ENCODE measurements at places on chromosomes 6 and 20. TPM values are rescaled to one million over a fixed set of nuclear protein-coding genes. Genes with fewer than 3 reads are reported as not detected.

VSX1 gene
- total RNA-seq = 0.12 TPM

GRCh38 chr6:11460001-11460668 is 77.4 kb upstream of the TMEM170B start:
- H3K27ac ChIP-seq = peak overlapping the region; percentile 91
- no peaks in the 10 kb centered on the region for H3K27me3 ChIP-seq
- H3K4me3 ChIP-seq = peak overlapping the region; percentile 80
- H3K36me3 ChIP-seq = peaks cover 7% of the 10 kb centered on the region
- peaks cover 35% of the 10 kb centered on the region for H3K4me1 ChIP-seq
- peak; percentile 12 for DNase-seq

DNA sequence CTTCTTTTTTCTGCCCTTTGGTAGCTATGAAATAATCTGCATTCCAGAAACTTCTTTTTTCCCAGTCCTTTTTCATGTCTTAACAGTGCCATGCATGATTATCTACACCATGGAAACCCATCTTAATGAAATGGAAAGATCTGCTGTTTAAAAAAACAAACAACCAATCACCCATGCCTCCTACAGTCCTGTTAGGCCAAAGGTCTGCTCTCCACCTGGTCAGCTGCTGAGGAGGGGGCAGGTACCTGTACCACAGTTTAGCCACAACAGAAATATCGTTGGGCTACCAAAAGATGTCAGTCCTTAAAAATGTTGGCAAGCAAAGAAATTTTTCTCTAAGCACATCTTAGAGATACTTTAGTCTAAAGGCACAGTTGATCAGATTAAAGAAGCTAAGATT is 112.6 kb downstream of the SLC16A10 start:
- DNase-seq = no peak
- H3K4me1 ChIP-seq = peaks cover 9% of the 10 kb centered on the region
- H3K4me3 ChIP-seq = no peak overlapping the region
- H3K27ac ChIP-seq = no peak overlapping the region
- H3K36me3 ChIP-seq = no peaks in the 10 kb centered on the region

TUBB gene
- total RNA-seq = 724 TPM

SUMO4 gene
- total RNA-seq = 5.4 TPM

DNA sequence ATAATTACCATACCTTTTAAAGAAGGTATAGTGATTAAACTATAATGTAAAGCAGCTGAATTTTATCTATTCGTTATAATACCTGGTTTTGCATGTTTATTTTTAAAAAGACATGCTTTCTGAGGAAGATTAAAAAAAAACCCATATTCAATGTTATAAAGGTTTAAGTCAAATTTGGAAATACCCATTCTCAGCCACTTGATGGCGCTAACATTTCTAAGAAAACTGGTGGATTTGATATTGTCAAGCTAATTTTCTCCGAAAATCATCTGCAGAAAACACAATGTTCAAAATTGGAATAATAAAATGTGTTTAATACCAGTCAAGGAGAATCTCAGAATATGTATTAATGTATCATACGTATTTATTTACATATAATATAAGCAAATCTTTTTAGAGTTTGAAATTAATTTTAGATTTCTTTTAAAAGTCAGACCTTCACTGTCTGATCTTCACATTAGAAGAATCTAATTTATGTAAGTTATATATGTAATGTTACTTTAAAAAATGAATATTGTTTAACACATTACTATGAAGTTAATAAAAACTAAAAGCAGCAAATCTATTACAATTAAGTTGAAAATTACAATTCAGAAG is 35.0 kb downstream of the SHPRH start:
- H3K4me3 ChIP-seq = no peak overlapping the region
- H3K36me3 ChIP-seq = peaks cover 11% of the 10 kb centered on the region
- H3K27ac ChIP-seq = no peak overlapping the region
- DNase-seq = no peak

DNA sequence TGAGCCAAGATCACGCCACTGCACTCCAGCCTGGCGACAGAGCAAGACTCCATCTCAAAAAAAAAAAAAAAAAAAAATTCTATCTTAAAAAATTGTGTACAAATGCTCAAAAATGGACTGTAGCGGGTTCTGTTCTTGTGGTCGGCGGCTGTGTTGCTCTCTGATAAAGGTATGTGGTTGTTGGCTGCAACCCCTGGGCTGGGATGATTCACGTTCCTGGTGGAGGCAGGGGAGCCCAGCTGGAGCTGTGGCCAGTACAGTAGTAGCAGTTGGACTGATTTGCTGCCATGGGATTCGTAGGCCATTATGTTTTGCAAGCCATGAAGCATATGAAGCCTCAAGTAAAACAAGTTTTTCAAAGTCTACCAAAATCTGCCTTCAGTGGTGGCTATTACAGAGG is 22.3 kb downstream of the MDN1 start:
- H3K4me3 ChIP-seq = no peak overlapping the region
- H3K36me3 ChIP-seq = peaks cover 43% of the 10 kb centered on the region
- H3K27ac ChIP-seq = peak overlapping the region; percentile 72
- H3K4me1 ChIP-seq = peaks cover 35% of the 10 kb centered on the region

- peaks cover 6% of the 10 kb centered on the region for H3K4me1 ChIP-seq
- no peak overlapping the region for H3K4me3 ChIP-seq
- DNase-seq = no peak
These were observed 189.3 kb upstream of the ARG1 start for GRCh38 chr6:131383421-131384411.

GPR6 gene
- not detected for total RNA-seq

PPIL6 gene
- 0.56 TPM for total RNA-seq

BPIFB1 gene
- total RNA-seq = not detected

DNA sequence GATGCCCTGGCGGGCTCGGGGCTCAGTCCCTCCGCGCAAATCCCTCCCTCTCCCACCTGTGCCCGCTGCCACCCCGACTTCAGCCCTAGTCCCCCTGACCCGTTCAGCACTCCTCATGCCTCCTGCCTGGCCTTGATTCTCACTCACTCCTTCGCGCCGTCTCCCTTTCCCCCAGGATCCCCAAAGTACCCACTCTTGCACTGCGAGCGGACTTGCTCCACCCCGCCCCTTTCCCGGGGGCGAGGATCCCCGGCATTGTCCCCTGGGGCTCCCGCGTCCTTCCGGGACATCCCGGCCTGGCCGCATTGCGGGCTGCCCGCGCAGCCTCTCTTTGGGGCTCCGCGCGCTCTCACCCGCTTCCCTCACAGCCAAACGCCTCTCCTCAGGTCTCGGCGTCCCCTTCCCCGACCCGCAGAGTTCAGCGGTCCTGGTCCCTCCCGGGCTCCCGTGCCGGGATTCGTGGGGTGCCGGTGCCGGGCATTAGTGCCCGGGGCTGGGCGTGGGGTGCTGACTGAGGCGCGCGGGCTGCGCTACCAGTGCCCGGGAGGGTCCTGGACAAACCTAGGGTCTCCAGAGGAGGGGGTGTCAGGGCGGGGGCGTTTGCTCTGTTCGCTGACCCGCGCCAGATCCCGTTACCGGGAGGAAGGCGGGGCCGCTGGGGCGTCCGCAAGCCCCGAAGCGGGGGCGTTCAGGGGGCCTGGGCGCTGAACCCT is 45.5 kb upstream of the SUPT3H start:
- H3K27me3 ChIP-seq = no peaks in the 10 kb centered on the region
- H3K4me3 ChIP-seq = peak overlapping the region; percentile 94
- peaks cover 54% of the 10 kb centered on the region for H3K4me1 ChIP-seq
- peak; percentile 46 for DNase-seq
- H3K27ac ChIP-seq = peak overlapping the region; percentile 94

DNA sequence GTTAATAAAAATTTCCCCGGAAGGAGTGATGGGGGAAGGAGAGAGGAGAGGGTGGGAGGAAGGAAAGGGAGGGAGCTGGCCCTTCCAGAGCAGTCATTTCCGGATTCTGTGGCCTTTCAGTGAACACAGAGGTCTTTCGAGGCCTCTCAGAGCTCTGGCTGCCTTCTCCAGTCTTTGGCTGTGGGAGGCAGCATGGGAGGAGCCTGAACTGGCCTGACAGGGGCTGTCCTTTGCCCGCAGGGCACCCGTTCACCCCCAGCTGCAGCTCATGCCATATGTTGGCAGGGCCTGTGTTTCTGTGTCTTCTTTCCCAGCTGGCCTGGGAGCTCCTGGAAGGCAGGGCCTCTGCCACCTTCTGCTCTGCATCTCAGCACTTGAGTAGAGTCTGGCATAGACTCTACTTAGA is 95.5 kb downstream of the PPP1R14C start:
- H3K27me3 ChIP-seq = peaks cover 50% of the 10 kb centered on the region
- H3K36me3 ChIP-seq = peaks cover 19% of the 10 kb centered on the region
- peaks cover 44% of the 10 kb centered on the region for H3K4me1 ChIP-seq
- no peak overlapping the region for H3K4me3 ChIP-seq
- DNase-seq = no peak

DNA sequence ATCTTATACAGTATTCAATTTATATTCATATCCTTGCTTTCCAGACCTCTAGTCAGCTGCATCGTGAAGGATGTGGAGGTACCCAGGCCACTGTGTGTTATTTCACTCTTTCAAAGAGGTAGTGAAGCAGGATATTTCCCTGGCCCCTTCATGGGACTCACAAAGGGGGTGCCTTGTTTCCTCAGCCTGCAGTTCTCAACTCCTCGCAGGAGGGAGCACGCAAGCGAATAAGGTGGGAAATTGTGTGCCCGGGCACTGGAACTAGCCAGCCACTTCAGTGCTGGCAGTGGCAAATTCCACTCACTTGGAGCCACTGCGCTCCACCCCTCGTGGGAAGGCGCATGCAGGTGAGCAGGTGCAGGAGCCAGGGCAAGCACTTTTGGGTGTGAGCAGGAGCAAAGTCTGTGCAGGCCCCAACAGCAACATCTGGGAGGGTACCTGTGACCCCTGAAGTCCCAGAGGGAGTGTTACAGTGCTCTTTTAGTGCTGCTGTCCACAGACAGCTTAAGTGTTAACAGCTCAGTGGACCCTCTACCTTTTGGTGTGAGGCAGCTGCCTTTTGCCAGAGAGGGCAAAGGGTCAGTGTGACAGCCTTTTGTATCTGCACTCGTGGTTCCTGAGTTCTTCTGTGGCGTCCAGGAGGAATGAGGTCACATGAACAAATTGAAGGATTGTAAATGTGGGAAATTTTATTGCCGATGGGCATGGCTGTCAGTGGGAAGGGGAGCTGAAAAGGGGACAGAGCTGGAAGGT is 49.4 kb upstream of the FAM135A start:
- no peaks in the 10 kb centered on the region for H3K36me3 ChIP-seq
- no peak overlapping the region for H3K27ac ChIP-seq
- H3K4me1 ChIP-seq = no peaks in the 10 kb centered on the region
- DNase-seq = no peak

PLEKHG1 gene
- 27.1 TPM for total RNA-seq

DNA sequence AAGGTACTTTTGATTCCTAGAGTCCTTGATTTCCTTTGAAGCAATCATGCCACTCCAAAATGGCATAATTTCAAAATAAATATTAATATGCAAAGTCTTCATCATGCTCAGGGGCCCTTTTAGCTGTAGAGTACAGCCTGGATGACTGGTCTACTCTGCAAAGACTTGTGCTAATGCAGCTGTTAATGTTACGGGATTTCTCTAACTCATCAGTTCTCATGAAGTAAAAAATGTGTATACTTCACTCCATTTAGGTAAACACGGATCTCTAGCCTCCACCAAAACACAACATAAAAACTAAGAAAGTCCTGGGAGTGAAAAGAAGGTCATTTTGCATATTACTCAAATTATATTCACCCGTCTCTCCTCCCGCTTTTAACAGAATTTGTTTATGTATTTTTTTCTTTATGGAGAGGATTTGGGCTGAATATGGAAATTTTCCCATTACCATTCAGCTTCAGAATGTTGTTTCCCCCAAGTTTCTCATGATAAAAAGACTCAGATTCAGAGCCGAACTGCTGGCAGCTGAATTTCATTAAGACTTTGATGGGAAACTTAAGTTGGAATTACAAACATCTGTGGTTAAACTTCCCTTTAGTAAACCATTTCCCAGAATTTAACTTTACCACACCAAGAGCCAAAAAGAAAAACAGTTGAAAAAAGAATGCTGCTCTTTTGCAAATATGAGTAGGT is 8.7 kb downstream of the LAMA4 start:
- H3K36me3 ChIP-seq = no peaks in the 10 kb centered on the region
- H3K4me1 ChIP-seq = peaks cover 11% of the 10 kb centered on the region
- peaks cover 21% of the 10 kb centered on the region for H3K27me3 ChIP-seq
- H3K27ac ChIP-seq = no peak overlapping the region
- DNase-seq = no peak
- no peak overlapping the region for H3K4me3 ChIP-seq

- no peak overlapping the region for H3K4me3 ChIP-seq
- no peaks in the 10 kb centered on the region for H3K4me1 ChIP-seq
- no peaks in the 10 kb centered on the region for H3K36me3 ChIP-seq
- H3K27me3 ChIP-seq = no peaks in the 10 kb centered on the region
- no peak overlapping the region for H3K27ac ChIP-seq
- DNase-seq = no peak
These were observed 158.3 kb downstream of the SYCP2 start for GRCh38 chr20:59774921-59775686.

DNA sequence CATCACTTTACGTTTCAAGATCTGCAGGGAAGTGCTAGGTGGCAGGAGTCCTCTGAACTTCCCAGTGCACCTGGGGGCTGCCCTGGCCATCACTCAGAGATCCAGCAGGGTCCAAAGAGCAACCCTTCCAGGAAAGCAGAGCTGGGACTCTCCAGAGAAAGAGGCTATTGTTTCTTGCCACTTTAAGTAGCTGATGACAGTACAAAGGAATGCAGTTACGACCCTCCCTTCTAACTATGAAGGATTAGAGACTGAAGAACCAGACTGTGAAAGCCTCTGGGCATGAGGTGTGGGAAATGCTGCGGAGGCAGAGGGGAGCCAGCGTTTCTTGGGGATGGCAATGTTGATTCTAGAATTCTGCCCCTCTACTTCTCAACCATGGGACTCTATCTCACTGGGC is 189.1 kb upstream of the SUPT3H start:
- no peaks in the 10 kb centered on the region for H3K27me3 ChIP-seq
- DNase-seq = no peak
- H3K4me1 ChIP-seq = peaks cover 19% of the 10 kb centered on the region
- no peak overlapping the region for H3K27ac ChIP-seq
- no peaks in the 10 kb centered on the region for H3K36me3 ChIP-seq

PTK7 gene
- 2.8 TPM for total RNA-seq

TNNC2 gene
- 0.49 TPM for total RNA-seq

ZNFX1 gene
- 48.8 TPM for total RNA-seq

SIRPA gene
- total RNA-seq = 0.05 TPM

DNA sequence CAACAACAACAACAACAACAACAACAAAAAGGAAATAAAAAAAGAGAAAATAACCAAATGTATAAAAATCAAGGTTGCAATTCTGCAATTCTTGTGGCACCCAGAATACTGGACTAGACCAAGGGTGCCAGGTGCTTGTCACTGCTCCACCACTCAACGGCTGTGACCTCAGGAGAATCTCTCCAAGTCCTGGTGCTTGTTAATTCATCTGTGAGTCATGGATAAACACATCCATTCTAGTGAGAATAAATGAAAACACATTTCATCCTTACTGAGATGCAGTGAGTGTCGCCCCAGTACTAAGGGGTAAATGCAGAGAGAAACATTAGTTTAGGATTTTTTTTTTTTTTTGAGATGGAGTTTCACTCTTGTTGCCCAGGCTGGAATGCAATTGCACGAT is 32.0 kb downstream of the HLA-C start:
- H3K4me3 ChIP-seq = no peak overlapping the region
- H3K36me3 ChIP-seq = no peaks in the 10 kb centered on the region
- H3K4me1 ChIP-seq = no peaks in the 10 kb centered on the region
- H3K27me3 ChIP-seq = peaks cover 27% of the 10 kb centered on the region
- DNase-seq = no peak
